ENCODE measurements at places on chromosomes 7 and 10.

DNA sequence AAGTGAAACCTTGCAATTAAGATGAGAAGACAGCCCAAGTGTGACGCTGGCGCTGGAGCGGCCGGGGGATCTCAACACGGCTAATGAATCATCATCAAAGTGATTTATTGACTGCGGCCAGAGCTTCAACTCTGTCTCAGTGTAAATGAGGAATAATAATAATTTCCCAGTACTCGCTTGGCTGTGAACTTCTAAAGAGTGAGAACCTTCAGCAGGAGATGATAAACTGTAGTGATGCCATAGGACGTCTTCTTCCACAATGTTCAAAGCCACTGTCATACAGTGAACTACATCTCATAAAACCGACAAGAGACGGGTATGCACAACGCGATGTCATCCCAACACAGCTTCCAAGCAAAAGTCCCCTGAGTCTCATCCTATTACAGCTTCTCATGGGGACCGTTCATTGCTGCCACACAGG, 123.6 kb upstream of the NOBOX start:
- no peak for DNase-seq

- DNase-seq = no peak
These were observed 75.8 kb upstream of the NRP1 start for GRCh38 chr10:33410096-33410859.

DNA sequence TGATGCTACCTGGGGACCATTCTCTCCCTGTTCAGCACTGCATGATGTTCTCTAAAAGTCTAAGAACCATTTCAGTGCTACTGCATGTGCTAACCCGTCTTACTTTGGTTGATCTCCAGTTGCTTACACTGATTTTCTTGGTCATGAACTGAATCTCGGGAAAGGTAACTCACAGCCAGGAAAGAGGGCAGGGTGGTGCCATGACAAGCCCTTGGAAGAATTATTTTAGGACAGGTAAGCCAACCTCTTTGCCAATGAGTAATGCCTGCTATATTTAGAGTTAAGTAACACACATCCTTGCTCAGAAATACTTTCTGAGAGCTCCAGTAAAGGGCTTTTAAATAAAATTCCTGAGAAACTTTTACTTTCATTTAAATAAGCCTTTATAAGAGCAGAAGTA, 126.7 kb downstream of the ARL4A start:
- no peak for DNase-seq

DNA sequence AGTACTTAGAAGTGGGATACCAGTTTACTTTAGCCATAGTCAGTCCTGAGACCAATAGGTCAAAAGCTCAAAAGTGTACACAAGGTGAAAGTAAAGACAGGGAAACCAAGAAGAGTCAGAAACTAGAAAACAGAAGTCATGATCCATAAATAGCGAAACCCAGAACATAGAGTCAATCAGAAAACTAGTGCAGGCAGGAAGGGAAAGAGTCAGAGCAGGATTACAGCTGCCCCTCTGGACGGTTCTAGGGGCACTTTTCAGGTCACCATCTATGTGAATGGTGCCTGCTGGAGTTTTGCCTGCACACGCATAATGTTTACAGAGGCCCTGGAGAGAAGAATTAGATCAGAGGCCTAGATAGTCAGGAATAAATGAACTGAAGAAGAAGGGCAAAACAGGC, 22.4 kb upstream of the DMTF1 start:
- no peak for DNase-seq

DNA sequence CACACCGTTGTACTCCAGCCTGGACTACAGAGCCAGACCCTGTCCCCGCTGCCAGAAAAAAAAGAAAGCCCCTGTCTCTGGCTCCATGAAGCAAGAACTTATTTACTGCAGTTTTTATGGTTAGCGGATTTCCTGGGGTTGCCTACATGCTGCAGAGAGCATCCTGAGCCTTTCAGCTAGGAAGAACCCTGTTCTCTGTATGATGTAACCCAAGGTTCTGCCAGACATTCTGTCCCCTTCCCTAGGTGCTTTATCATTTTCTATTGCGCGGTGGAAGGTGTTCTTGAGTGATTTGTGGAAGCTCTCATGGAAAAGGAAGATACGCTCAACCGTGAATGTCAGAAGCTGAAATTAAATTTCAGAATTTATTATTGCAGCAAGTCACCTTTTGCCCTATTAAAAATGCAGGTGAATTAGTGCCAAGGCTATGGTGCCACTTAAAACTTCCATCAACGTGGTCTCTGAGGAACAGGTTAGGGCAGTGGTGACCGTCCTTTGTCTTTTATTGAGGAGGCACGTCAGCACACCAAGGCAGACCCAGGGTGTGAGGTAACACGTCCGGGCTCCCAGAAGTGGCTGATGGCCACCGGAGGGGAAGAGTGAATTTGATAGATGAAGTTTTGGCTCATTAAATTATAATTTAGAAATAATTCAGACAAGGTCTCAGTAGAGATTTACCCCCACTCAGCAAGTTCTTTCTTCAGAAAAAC, 273.1 kb downstream of the PHTF2 start:
- no peak for DNase-seq

GRCh38 chr10:13942035-13942434, 355.3 kb downstream of the PRPF18 start:
- no peak for DNase-seq

DNA sequence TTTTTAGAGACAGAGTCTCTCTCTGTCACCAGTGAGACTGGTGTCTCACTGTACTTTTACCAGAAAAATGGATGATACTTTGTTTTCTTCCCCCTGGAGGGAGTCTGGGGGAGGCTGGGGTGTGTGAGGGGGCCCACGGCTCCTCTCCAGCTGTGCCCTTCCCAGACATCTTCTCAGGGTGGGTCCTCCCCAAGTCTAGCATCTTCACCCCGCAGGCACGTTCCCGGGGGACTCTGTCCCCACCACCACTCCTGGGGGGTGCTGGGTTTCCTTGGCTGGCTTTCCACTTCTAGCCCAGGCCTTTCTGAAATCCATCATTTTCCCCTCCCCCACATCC, 61.8 kb upstream of the MKRN1 start:
- DNase-seq = no peak

GRCh38 chr10:71969929-71970328, 5.7 kb downstream of the CHST3 start:
- no peak for DNase-seq

DNA sequence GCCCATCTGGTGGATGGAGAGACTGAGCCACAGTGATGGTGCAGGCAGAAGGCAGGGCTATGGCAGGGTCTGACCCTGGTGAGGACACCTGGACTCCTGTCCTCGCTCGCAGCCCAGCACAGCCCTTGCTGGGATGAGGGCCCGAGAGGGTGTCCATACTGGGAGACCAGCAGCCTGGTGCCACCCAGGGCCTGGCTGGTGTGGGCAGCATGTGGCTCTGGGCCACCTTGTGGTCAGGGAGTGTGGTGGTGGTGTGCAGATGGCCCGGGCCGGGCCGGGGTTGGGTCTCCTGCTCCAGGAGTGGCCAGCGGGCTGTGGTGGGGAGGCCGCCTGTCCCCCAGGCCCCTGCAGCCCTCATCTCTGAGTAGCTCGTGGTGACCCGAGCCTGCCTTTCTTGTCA, 14.9 kb downstream of the ADCY1 start:
- DNase-seq = no peak

Data from GM23338 (cell line).